Spinal cord (tissue), 10 donors: ENCODE measurements at places on chromosomes 12 and 14. TPM values are rescaled to one million over a fixed set of nuclear protein-coding genes. Genes with fewer than 3 reads are reported as not detected.

DNA sequence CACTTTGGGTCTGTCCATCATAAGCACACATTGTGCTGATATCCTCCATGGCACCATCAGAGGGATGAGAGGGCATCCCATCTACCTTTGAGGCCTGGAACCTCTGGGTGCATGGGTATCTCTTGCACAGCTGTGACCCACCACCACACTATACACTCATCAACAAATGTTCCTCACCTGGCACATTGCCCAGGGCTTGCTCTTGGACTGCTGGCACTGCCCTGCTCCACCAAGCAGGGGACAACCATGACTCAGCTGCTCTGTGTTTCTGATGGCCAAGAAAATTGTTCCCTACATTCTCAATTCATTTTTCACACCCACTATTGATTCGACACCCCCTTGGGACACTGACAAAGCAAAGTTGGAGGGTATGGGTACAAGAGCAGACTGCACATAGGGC lies 155.5 kb downstream of the PTPRO start:
- DNase-seq: no peak
- H3K27me3 ChIP-seq: no peaks in the 10 kb centered on the region
- H3K4me3 ChIP-seq: no peak overlapping the region
- no peaks in the 10 kb centered on the region for H3K4me1 ChIP-seq

- no peaks in the 10 kb centered on the region for H3K27me3 ChIP-seq
- H3K27ac ChIP-seq: no peak overlapping the region
- H3K4me3 ChIP-seq: no peak overlapping the region
- H3K36me3 ChIP-seq: no peaks in the 10 kb centered on the region
- no peak for DNase-seq
- no peaks in the 10 kb centered on the region for H3K4me1 ChIP-seq
Measured at GRCh38 chr12:70936203-70936813, 15.8 kb upstream of the PTPRR start.

- H3K36me3 ChIP-seq: peaks cover 51% of the 10 kb centered on the region
- H3K27me3 ChIP-seq: no peaks in the 10 kb centered on the region
- H3K4me3 ChIP-seq: no peak overlapping the region
- H3K4me1 ChIP-seq: peaks cover 62% of the 10 kb centered on the region
- H3K27ac ChIP-seq: no peak overlapping the region
Measured at GRCh38 chr12:113062502-113063395, 6.2 kb downstream of the DTX1 start.

DNA sequence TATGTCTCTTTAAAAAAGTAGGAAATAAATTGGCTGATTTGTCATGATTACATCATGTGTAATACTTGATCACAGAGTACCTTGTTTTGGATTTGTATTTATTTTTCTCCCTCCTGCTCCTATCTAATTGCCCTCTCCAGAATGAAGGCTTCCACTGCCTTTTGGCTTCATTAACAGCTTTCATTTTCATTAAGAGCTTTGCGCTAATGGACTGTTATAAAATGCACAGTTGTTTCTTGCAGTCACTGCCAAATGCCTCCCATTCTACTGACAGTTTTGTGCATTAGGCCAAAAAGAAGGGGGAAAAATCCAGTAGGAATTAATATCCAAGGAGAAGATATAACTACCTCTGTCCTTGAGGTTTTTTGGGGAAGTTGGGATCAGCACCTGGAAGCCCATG lies 159.2 kb downstream of the NRXN3 start:
- no peak for DNase-seq
- no peaks in the 10 kb centered on the region for H3K4me1 ChIP-seq
- no peak overlapping the region for H3K27ac ChIP-seq
- H3K36me3 ChIP-seq: no peaks in the 10 kb centered on the region

DNA sequence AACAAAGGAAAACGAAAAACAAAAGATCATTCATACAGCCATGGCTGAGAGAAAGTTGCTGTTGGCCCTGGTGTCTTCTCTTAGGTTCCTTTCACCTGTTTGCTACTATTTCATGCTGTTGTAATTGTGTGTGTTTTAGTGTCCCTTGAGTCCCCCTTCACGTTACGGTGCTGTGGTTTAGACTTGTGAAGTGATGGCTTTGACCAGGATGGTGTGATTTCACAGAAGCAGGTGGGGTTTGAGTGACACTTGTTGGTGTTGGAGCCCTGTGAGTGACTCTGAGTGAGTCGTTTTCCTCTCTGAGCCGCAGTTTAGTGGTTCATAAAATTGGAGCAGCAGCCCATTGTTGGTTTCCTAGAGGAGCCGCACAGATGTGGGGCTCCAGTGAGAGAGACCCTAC lies 635.4 kb downstream of the VRK1 start:
- no peak overlapping the region for H3K4me3 ChIP-seq
- H3K27ac ChIP-seq: no peak overlapping the region
- H3K36me3 ChIP-seq: no peaks in the 10 kb centered on the region
- H3K4me1 ChIP-seq: no peaks in the 10 kb centered on the region
- no peak for DNase-seq

Gene FOXG1
- 1.5 TPM for total RNA-seq
